Cardiac atrium fibroblast (primary cell): ENCODE measurements at places on chromosomes 16 and 17. TPM values are rescaled to one million over a fixed set of nuclear protein-coding genes. Genes with fewer than 3 reads are reported as not detected.

ERAL1 gene
- 43.1 and 44.8 TPM in 2 replicates for total RNA-seq

SMG6 gene
- 52.2 and 55.1 TPM in 2 replicates for total RNA-seq

SMIM22 gene
- not detected in 2 replicates for total RNA-seq

SLC22A31 gene
- 13.5 and 22.8 TPM in 2 replicates for total RNA-seq

GPR179 gene
- total RNA-seq: not detected in 2 replicates

ZNF18 gene
- total RNA-seq: 6.3 and 11.5 TPM in 2 replicates

SLC52A1 gene
- 0.18 TPM in 1 of 2 replicates, not detected in the other for total RNA-seq

NOTUM gene
- total RNA-seq: not detected in 2 replicates

SP6 gene
- total RNA-seq: 0.16 TPM in 1 of 2 replicates, not detected in the other

SCGB1C2 gene
- total RNA-seq: not detected in 2 replicates

KRT20 gene
- not detected in 2 replicates for total RNA-seq

TAF1C gene
- total RNA-seq: 15.6 and 25.5 TPM in 2 replicates

SLC6A2 gene
- not detected in 2 replicates for total RNA-seq
